ENCODE measurements at places on chromosomes 1 and 21. TPM values are rescaled to one million over a fixed set of nuclear protein-coding genes. Genes with fewer than 3 reads are reported as not detected.

GRCh38 chr1:160795951-160796383 lies at the start of gene LY9:
Gene LY9 (plus strand): TSS chr1:160796174. CDS start chr1:160796188, 14 bp downstream.
- H3K4me3 ChIP-seq = peak within 1 kb of the TSS; percentile 11
- H3K27ac ChIP-seq = no peak within 1 kb of the TSS
- no peaks in the 10 kb centered on the region for H3K36me3 ChIP-seq
- no peaks in the 10 kb centered on the region for H3K27me3 ChIP-seq

DNA sequence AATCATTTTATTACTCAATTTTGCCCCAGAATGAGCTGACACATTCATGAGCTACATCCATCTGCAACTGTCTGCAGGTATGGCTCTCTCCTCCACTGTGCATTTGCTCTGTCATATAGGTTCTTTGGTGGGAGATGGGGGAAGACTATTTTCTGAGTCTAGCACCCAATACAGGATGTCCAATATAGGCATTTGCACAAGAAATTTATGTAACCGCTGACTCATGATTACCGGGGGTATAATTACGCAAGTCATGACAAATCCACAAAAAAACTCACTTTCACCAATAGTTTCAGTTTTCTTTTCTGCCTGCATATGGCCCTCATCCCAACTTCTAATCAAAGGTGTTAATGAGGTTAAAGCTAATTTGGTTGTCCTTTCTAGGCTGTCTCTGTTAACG lies 17.5 kb upstream of the VSIG8 start:
- H3K36me3 ChIP-seq = no peaks in the 10 kb centered on the region
- no peaks in the 10 kb centered on the region for H3K27me3 ChIP-seq
- H3K4me3 ChIP-seq = no peak overlapping the region
- H3K27ac ChIP-seq = no peak overlapping the region
- DNase-seq = no peak

The GBP1 gene
- 58.0 TPM for total RNA-seq

- no peaks in the 10 kb centered on the region for H3K36me3 ChIP-seq
- H3K4me1 ChIP-seq = peaks cover 14% of the 10 kb centered on the region
- H3K4me3 ChIP-seq = peak overlapping the region; percentile 95
Measured at GRCh38 chr1:225880636-225881035, 1.5 kb downstream of the TMEM63A start.

DNA sequence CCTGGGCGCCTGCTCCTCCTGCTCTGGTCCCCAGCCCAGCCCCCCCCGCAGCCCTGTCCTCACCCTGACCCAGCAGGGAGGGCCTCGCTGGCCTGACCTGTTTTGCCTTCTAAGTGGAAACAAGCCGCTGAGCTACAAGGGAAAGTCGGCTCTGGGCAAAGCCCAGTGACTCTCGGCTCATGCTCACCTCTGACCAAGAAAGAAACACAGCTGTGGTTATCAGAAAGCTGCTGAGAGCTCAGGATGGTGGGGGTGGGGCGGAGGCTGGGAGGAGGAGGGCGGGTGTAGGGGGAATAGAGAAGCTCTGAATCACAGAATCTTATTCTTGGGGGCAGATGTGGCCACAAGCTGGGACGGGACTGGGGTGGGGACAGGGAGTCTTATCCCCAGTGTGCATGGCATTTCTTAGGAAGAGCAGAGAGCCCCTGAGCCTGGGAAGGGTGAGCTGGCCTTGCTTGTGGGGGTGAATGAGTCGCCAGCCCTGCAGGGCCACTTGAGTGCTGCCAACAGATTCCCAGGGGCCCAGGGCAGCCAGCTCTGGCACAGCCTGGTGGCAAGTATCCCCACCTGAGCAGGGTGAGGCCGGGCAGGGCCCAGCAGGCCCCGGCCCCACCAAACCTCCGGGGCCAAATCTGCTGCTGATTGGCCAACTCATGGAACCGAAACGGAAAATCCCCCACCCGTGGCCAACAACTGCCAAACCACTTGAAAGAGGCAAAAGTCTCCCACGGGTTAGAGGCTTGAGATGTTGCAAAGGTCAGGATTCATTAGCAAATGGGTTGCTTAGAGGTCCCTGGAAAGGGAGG lies 120.6 kb downstream of the SPSB1 start:
- no peak for DNase-seq
- no peaks in the 10 kb centered on the region for H3K36me3 ChIP-seq
- peak overlapping the region; percentile 84 for H3K27ac ChIP-seq
- H3K27me3 ChIP-seq = no peaks in the 10 kb centered on the region
- H3K4me3 ChIP-seq = no peak overlapping the region

- no peak for DNase-seq
- H3K4me1 ChIP-seq = no peaks in the 10 kb centered on the region
- no peaks in the 10 kb centered on the region for H3K27me3 ChIP-seq
- H3K36me3 ChIP-seq = no peaks in the 10 kb centered on the region
Measured at GRCh38 chr1:21680381-21680780, 11.2 kb upstream of the RAP1GAP start.

The FCGR2B gene
- 5.6 TPM for total RNA-seq

The LIN28A gene
- not detected for total RNA-seq

- no peaks in the 10 kb centered on the region for H3K36me3 ChIP-seq
- peak overlapping the region; percentile 98 for H3K27ac ChIP-seq
- peaks cover 16% of the 10 kb centered on the region for H3K4me1 ChIP-seq
- H3K4me3 ChIP-seq = peak overlapping the region; percentile 5
- DNase-seq = no peak
- H3K27me3 ChIP-seq = no peaks in the 10 kb centered on the region
Measured at GRCh38 chr1:158014731-158015320, 21.4 kb downstream of the KIRREL1 start.

The SCP2 gene
- total RNA-seq = 139 TPM

GRCh38 chr21:37631319-37632117 lies 264.9 kb downstream of the DYRK1A start:
- DNase-seq = no peak
- no peak overlapping the region for H3K4me3 ChIP-seq
- H3K4me1 ChIP-seq = peaks cover 3% of the 10 kb centered on the region
- no peaks in the 10 kb centered on the region for H3K36me3 ChIP-seq
- peak overlapping the region; percentile 56 for H3K27ac ChIP-seq
- H3K27me3 ChIP-seq = no peaks in the 10 kb centered on the region

DNA sequence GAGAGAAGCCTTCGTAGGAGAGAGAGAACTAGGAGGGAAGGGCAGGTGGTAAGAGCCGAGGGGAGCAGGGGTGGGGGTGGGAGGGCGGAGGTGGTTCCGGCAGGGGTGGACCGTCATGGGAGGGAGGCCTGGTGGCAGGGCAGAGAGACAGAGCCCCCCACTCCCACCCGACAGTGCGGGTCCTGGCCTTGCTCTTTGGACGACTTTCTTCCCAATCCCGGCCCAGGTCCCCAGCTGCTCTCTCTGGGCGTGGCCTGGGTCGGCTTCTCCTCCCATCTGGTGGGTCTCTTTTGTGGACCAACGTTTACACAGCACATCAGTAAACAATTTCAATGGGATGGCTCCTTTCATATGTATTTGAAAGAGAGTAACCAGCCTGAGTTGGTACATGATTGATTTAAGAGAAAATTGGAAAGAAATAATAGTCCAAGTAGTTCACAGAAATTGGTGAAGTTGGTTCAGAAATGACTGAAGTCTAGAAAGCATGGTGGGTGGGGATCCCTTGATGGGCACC lies 56.9 kb downstream of the LDLRAD2 start:
- DNase-seq = no peak
- H3K27me3 ChIP-seq = no peaks in the 10 kb centered on the region
- H3K4me1 ChIP-seq = peaks cover 8% of the 10 kb centered on the region
- no peak overlapping the region for H3K4me3 ChIP-seq
- H3K36me3 ChIP-seq = no peaks in the 10 kb centered on the region

DNA sequence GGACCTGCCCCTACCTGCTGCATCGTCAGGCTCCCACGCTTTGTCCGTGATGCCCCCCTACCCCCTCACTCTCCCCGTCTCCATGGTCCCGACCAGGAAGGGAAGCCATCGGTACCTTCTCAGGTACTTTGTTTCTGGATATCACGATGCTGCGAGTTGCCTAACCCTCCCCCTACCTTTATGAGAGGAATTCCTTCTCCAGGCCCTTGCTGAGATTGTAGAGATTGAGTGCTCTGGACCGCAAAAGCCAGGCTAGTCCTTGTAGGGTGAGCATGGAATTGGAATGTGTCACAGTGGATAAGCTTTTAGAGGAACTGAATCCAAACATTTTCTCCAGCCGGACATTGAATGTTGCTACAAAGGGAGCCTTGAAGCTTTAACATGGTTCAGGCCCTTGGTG lies 8.9 kb downstream of the SPATA46 start:
- no peak overlapping the region for H3K27ac ChIP-seq
- no peaks in the 10 kb centered on the region for H3K4me1 ChIP-seq
- H3K27me3 ChIP-seq = no peaks in the 10 kb centered on the region
- H3K4me3 ChIP-seq = no peak overlapping the region

The KCNT2 gene
- total RNA-seq = 2.6 TPM

DNA sequence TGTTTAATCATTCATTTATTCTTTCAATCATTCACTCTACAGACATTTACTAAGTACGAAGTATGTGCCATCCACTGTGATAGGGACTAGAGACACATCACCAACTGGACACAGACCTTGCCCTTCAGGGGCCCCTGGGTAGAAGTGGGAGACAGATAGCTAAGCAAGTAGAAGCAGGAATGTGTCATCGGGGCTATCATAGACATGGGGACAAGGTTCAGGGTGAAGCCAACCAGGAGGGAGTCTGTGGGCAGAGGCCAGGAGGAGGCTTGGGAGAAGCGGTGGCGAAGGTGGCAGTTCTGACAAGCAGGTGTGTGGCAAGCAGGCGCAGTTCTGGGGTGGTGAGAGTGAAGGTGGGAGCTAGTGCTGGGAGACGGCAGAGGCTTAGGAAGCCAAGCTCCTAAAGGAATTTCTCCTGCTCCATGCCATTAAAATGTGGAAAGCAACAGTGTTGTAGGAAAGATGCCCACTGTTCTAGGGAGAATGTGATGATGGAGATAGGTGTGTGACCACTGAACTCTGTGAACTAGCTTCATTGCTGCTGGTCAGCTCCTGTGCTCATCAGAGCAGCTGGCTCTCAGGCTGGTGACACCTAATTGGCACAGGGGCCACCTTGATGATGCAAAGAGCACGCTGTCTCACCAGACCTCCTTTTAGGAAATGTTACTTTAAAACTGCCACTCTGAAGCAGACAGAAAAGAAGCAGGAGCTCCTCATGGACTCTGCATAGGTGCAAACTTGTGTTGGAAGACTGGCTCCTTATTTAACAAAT lies 79.7 kb upstream of the LPGAT1 start:
- no peaks in the 10 kb centered on the region for H3K27me3 ChIP-seq
- H3K4me3 ChIP-seq = no peak overlapping the region
- no peak for DNase-seq
- no peaks in the 10 kb centered on the region for H3K4me1 ChIP-seq
- no peak overlapping the region for H3K27ac ChIP-seq
- no peaks in the 10 kb centered on the region for H3K36me3 ChIP-seq

Data from breast epithelium (tissue), 4 donors.